Heart left ventricle (tissue), 16 donors: ENCODE measurements at places on chromosomes 12 and 14. TPM values are rescaled to one million over a fixed set of nuclear protein-coding genes. Genes with fewer than 3 reads are reported as not detected.

The PSMA6 gene
- polyA plus RNA-seq = 123 TPM

- H3K36me3 ChIP-seq = no peaks in the 10 kb centered on the region
- no peaks in the 10 kb centered on the region for H3K27me3 ChIP-seq
- no peak for DNase-seq
- no peak overlapping the region for H3K4me3 ChIP-seq
- H3K27ac ChIP-seq = no peak overlapping the region
These were observed 345.4 kb downstream of the MED13L start for GRCh38 chr12:115932066-115932465.

DNA sequence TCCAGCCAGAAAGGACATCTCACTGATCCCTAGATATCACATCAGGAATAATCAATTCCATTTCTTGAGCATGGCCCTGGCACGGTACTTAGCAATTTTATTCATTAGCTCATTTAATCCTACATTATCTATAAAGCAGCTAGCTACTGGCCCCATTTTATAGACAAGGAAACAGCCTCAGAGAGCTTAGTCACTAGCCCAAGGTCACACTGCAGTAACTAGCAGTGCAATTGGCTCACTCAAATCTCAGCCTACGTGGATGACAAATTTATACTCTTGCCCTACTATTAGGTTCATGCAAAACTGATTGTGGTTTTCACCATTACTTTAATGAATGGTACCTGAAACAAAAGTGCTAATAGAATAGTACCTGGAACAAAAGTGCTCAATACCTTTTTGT, 41.7 kb downstream of the NUAK1 start:
- H3K36me3 ChIP-seq = no peaks in the 10 kb centered on the region
- no peaks in the 10 kb centered on the region for H3K27me3 ChIP-seq
- H3K4me3 ChIP-seq = no peak overlapping the region
- H3K4me1 ChIP-seq = peaks cover 82% of the 10 kb centered on the region
- peak overlapping the region; percentile 61 for H3K27ac ChIP-seq

DNA sequence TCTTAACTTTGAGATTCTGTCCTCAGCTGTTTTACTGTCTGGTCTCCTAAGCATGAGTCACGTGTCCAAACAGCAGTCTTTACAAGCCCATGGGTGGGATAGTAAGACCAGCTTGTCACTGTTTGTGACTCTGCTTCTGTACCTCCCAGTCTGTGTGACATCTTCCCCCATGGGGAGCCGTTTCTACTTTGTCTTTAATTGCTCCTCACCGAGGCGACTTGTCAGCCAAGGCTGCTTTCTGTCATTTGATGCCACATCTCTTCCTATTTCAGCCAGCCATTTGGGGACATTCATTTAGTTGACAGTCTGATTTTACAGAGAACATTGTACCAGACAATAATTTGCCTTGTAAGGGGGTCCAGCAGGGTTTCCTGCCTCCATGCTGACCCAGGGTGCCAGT, 534.8 kb downstream of the NRXN3 start:
- no peak for DNase-seq
- H3K36me3 ChIP-seq = no peaks in the 10 kb centered on the region
- H3K27ac ChIP-seq = no peak overlapping the region
- H3K4me1 ChIP-seq = no peaks in the 10 kb centered on the region
- no peaks in the 10 kb centered on the region for H3K27me3 ChIP-seq

The PAH gene
- not detected for polyA plus RNA-seq

The PDE3A gene
- 44.5 TPM for polyA plus RNA-seq

The GPN3 gene
- polyA plus RNA-seq = 16.1 TPM

DNA sequence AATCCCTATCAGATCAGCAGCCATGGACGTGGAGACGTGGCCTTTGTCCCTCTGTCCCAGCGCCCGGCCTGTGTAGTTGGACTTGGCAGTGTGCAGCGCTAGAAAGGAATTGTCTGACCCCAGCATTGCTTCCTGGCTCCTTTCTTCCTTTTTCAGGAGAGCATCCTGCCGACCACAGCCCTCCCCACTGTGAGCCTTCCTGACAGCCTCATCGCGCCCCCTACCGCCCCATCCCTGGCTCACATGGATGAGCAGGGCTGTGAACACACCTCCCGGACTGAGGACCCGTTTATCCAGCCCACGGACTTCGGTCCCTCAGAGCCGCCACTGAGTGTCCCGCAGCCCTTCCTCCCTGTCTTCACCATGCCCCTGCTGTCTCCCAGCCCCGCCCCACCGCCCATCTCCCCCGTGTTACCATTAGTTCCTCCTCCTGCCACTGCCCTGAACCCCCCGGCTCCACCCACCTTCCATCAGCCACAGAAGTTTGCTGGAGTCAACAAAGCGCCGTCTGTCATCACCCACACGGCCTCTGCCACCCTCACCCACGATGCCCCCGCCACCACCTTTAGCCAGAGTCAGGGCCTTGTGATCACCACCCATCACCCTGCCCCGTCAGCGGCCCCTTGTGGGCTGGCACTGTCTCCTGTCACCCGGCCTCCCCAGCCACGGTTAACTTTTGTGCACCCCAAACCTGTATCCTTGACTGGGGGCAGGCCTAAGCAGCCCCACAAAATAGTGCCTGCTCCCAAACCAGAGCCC, 40.6 kb downstream of the IL31 start:
- peaks cover 79% of the 10 kb centered on the region for H3K36me3 ChIP-seq
- DNase-seq = peak; percentile 60
- no peak overlapping the region for H3K27ac ChIP-seq
- no peaks in the 10 kb centered on the region for H3K27me3 ChIP-seq
- no peaks in the 10 kb centered on the region for H3K4me1 ChIP-seq

The KRT84 gene
- not detected for polyA plus RNA-seq

DNA sequence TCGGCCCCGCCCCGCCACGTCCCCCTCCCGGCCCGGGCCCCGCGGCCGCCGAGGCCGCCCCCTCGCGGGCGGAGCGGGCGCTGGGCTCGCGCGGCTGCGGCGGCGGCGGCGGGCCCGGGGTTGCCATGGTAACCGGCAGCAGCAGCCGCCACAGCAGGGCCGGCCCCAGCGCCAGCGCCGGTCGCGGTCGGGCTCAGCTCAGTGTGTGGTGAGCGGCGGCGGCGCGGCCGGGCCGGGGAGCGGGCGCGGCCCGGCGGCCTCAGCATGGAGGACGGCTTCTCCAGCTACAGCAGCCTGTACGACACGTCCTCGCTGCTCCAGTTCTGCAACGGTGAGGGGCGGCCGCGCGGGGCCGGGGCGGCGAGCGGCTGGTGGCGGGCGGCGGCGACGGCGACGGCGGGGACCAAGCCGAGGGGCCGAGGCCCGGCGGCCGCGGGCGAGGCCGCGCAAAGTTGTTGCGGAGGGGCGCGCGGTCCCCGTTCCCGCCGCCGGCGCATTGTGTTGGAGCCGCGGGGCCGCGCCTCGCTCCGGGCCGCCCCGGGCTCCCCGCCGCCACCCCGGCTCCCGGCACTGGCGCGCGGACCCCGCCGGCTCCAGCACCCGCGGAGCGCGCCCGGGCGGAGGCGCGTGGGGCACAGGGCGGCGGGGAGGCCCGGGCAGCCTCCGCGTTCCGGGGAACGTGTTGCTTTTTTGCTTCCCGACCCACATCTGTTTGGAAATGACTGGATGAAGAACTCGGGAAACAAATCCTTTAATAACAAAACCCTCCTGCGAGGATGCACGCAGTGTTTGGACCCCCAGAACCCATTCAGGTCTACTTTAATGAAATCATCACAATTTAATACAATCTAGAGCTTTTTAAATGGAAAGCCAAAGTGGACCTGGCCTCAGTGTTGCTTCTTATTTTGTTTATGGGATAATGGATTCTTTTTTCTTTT, at the start of gene EML1:
TSS of gene EML1 (plus strand) at position 201 of the 938 bp plus-strand sequence. CDS start at position 265, 64 bp downstream.
- H3K36me3 ChIP-seq = no peaks in the 10 kb centered on the region
- peak; percentile 89 for DNase-seq
- H3K27ac ChIP-seq = peak within 1 kb of the TSS; percentile 94
- peak within 1 kb of the TSS; percentile 73 for H3K4me3 ChIP-seq
- H3K4me1 ChIP-seq = peaks cover 23% of the 10 kb centered on the region

GRCh38 chr12:33795536-33795935, 226.8 kb upstream of the ALG10 start:
- H3K36me3 ChIP-seq = no peaks in the 10 kb centered on the region
- H3K27me3 ChIP-seq = no peaks in the 10 kb centered on the region
- no peak for DNase-seq
- no peaks in the 10 kb centered on the region for H3K4me1 ChIP-seq

GRCh38 chr12:106010741-106011140, 128.0 kb downstream of the NUAK1 start:
- no peak for DNase-seq
- no peak overlapping the region for H3K4me3 ChIP-seq
- no peaks in the 10 kb centered on the region for H3K4me1 ChIP-seq
- no peaks in the 10 kb centered on the region for H3K27me3 ChIP-seq
- no peak overlapping the region for H3K27ac ChIP-seq

DNA sequence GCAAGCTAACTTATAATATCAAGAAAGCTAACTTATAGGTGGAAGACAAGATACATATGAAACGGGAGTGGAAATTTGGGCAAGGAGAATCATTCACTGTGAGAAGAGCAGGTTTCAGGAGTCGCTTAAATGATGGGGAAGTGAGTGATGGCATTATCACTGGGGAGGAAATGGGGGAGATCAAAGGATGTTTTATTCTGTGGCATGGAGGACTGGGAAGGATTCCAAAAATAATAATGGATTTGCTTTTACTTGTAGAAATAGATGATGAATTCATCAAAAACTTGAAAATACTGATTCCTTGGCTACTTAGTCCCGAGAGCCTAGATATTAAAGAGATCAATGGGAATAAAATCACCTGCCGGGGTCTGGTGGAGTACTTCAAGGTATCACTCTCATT, 47.8 kb downstream of the SAV1 start:
- H3K27me3 ChIP-seq = no peaks in the 10 kb centered on the region
- H3K4me1 ChIP-seq = no peaks in the 10 kb centered on the region
- no peak for DNase-seq
- H3K36me3 ChIP-seq = no peaks in the 10 kb centered on the region

The E2F7 gene
- polyA plus RNA-seq = 0.11 TPM

DNA sequence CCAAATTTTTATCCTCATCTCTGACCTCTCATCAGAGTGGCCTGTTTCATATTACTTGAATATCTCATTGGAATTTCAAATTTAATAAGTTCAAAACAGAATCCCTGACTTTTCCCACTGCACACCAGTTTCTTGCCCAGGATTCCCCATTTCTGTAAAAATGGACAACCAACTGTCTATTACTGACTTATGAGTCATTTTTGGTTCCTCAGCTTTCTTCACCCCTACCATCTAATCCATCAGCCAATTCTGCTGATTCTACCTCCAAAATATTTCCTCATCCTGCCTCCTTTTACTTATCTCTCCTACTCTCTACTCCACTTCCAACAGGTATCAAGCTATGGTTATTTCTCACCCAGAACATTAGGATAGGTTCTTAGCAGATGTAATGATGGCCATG, 44.2 kb downstream of the TMX1 start:
- H3K4me3 ChIP-seq = no peak overlapping the region
- no peak overlapping the region for H3K27ac ChIP-seq
- no peak for DNase-seq
